Sciatic nerve (tissue), 2 donors: ENCODE measurements at places on chromosomes 5 and 9.

DNA sequence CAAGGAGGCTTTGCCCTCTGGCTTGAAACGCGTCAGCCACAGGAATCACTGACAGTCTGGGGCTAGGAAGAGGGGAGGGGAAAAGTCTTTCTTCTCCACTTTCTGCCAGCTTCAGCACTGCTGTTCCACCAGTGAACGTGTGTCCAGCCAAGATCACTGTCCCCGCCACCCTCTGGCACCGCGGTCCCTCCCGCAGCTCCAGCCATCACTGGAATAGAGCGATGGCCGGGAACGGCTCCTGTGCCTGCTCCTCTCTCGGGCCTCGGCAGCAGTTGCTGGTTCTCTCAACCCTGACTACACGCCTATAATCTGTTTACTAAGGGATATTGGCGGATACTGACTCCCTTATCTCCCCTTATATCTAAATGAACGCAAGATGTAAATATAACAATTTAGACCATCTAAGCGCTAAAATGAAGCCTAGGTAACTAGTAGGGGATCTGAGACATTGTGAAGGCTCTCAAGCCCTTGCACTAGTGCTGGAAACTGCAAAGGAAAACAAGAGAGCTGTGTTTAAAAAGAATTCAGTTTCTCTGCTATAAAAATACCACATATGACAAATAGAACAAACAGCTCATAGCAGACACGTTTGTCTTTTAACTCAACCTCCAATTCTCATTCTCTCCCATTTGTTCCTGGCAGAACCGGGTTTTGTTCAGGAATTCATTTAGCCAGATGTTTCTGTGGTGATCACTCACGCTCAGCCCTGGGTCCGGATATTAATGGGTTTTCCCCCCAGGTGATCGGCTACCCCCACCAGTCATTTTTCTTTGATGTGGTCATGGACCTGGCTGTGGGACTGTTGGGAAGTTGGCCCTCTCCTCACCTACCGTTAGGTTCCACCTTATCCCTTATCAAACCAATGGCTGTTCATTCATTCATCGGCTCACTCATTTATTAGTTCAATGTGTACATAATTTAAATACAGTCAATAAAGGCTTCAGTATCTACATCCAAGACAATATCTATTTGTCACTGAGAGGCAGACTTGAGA lies 149.8 kb downstream of the MED10 start:
- no peak for DNase-seq

DNA sequence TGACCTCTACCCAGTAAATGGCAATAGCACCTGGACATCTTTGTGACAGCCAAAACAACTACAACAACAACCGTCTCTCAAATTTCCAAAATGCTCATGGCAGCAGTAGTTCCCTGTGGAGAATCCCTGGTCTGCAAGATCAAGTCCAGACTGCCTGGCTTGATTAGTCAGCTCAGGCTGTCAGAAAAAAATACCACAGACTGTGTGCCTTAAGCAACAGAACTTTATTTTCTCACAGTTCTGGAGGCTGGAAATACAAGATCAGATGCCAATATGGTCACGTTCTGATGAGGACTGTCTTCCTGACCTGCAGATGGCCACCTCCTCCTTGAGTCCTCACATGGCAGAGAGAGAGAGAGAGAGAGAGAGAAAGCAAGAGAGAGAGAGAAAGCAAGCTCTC lies 52.3 kb upstream of the MOCS2 start:
- DNase-seq, result no peak

DNA sequence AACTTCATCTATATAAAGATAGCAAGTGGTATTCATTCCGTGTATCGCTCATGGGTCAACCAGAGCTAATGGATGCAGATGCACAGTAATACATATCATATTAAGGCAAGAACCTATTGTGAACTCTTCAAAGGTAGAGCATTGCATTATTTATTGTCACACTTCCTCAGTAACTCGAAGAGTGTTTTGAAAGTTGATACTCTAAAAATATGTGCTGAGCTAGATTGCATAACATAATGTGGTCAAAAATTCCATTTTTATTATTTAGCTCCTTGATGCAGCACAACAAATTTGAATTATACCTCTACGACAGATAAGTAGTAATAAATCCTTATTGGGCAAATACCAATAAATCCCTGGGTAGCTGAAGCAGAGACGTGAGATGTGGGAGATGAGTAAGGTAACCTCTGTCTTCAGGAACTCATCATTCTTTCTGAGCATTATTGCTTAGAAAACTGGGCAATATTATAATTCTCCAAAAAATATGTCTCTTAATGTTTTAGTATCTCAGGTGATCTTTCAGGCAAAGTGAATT lies 70.3 kb downstream of the CDH18 start:
- DNase-seq, result no peak

GRCh38 chr9:107180206-107180605 lies 102.9 kb upstream of the RAD23B start:
- DNase-seq, result no peak

DNA sequence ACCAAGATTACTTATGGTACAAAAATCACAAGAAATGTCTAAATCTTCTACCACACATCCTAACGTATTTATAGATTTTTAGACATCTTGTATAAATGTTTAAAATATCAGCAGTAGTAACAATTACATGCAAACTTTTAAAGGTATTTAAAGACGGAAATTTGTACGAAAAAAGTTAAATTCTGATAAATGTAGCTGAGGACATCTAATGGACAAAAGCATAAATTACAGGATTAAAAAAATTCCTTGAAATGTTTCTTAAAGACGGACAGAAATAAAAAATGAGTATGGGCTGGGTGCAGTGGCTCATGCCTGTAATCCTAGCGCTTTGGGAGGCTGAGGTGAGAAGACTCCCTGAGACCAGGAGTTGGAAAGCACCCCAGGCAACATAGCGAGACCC lies 15.8 kb downstream of the ERCC8 start:
- DNase-seq, result no peak

GRCh38 chr5:144460600-144460999 lies 289.9 kb downstream of the KCTD16 start:
- DNase-seq, result no peak

GRCh38 chr5:124742983-124743601 lies 3.3 kb downstream of the ZNF608 start:
- DNase-seq, result no peak

- no peak for DNase-seq
These were observed 380.6 kb downstream of the ADGRV1 start for GRCh38 chr5:90939211-90939610.

- DNase-seq, result no peak
These were observed 144.0 kb upstream of the HAPLN1 start for GRCh38 chr5:83864652-83865051.

- no peak for DNase-seq
These were observed 5.6 kb upstream of the KDM3B start for GRCh38 chr5:138346889-138347288.

DNA sequence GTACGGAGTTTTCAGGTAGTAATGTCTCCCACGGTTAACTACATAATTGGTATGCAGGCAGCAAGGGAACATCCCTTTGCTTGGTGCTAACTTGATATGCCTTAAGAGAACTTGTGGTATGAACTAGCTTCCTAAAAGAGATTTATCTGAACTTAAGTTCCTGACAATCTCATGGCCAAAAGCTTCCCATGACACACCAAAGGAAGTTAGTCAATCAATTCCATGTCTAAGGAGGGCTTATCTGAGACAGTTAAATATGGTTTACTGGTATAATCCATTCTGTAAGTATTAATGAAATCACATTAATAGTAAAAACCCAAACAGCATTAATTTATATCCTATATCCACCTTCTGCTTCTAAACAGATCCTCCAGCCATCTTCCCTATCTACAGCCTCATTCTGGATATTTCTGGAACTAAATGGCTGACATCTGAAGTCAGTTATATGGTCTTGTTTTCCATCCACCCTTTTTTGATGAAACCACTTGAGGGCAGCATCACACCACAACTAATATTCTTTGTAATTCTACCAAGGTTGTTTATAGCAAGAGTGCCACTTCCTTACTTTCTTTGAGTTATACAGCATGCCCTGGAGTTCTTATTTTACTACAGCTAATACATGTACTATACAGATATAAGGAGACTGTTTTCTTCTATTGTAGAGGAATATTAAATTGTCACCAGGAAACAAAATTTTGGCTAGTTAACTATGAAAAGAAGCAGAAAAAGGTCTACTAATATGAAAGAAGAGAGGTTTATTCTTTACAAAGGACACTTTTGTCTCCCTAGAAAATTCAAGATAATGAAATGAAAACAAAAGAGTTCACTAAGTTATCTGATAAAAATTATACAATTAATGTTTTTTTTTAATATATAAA lies 34.7 kb downstream of the SHOC1 start:
- DNase-seq, result no peak

GRCh38 chr5:144463481-144464223 lies 293.0 kb downstream of the KCTD16 start:
- DNase-seq, result no peak

GRCh38 chr5:153885141-153885540 lies 153.6 kb downstream of the FAM114A2 start:
- DNase-seq, result no peak

- no peak for DNase-seq
These were observed 211.3 kb downstream of the FAM114A2 start for GRCh38 chr5:153827397-153827796.

DNA sequence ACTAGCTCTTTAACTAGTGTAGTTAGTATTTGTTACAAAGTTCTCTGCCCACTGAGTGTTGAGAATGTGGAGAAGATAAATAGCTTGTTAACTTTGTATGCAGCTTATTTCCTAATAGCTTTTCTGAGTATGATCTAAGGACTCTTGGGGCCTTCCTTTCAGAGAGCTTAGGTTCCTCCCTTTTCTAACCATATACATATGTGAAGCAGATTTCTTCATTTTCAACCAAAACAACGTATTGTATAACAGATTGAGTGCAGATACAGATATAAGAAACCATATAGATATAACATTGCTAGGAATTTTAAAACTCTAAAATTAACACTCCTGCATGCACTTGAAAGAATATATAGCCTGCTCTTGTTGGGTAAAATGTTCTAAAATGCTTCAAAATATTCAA lies 70.4 kb downstream of the SCAMP1 start:
- DNase-seq, result no peak

DNA sequence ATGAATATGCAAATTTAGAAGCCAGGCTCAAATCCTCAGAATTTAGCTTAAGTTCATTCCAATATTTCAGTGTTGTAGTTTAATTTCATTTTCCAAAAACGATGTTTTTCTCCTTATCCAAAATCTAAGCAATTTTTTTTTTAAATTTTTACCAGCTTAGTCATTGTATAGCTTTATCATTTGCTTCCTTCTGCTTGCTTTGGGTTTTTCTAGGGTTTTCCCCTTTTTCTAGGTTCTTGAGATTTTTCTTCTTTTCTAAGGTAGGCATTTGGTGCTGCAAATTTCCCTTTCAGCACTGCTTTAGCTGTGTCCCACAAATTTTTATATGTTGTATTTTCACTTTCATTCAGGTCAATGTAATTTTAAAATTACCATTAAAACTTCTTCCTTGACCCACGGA lies 34.4 kb upstream of the CCDC112 start:
- no peak for DNase-seq

DNA sequence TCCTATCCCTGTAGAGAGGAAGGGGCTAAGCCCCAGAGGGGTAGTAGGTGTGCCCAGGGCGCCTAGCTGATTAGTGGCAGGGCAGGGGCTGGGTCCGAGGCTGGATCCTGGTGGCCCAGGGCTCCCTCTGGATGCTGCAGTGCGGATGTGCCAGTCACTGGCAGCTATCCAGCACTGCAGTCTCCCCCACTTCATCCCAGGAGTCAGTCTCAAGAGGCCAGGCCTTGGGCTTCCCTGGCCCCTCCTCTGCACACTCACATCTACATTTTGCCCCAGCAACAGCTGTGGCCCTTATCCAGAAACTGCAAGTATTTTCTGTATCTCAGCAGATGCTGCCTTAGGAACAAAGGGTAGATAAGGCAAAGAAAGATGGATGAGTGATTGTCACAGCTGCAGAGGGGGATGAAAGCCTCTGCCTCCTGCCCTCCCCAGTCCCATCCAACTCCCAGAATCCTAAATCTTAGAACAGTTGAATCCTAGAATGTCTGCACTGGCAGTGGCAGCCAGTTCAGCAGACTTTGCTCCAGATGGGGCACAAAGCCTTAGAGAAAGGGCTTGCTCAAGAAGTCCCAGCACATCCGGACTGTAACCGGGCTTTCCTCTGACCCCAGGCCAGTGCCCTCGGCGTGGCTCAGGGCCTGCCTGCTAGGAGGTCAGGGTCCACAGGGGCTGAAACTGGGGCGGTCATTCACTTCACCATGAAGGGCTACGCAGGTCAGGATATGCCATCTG lies 1.6 kb downstream of the ANXA6 start:
- DNase-seq, result no peak

DNA sequence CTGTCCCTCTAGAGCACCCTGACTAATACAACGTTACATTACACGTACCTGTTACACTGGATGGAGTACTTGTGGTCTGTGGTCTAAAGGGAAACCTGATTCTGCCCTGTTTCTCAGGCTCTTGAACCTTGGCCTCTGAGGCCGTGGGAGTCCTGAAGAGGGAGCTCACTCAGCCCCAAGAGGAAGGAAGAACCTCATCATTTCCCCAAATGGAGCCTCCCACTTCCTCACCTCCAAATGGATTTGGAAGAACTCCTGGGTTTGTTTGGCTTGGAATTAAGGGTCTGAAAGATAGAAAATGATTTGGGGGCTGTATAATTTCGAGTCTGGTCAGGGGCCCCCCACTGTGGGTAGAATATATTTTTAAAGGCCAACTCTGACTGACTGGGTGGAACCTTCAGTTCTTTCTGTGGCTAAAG lies 200.2 kb downstream of the SEMA6A start:
- no peak for DNase-seq

DNA sequence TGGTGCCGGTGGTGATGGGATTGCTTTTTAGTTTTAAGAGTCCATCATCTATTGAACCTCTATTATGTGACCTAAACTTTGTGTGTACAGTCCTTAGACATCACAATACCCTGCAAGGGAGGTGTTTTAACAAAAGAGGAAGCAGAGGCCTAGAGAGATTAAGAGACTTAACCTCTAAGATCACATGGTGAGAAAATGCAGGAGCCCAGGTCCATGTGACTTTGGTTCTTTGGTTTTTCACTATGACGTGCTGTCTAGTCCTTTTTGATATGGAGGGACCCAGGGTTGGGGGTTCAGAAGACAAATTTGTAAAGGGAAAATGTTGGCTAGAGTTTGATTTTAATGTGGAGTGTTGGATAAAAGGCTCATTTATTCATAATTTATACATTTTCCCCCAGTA lies 34.1 kb upstream of the TRMT10B start:
- no peak for DNase-seq
